ENCODE measurements at places on chromosomes 2 and 18. TPM values are rescaled to one million over a fixed set of nuclear protein-coding genes. Genes with fewer than 3 reads are reported as not detected.

- DNase-seq = no peak
These were observed 265.2 kb upstream of the SPHKAP start for GRCh38 chr2:228446734-228447133.

DNA sequence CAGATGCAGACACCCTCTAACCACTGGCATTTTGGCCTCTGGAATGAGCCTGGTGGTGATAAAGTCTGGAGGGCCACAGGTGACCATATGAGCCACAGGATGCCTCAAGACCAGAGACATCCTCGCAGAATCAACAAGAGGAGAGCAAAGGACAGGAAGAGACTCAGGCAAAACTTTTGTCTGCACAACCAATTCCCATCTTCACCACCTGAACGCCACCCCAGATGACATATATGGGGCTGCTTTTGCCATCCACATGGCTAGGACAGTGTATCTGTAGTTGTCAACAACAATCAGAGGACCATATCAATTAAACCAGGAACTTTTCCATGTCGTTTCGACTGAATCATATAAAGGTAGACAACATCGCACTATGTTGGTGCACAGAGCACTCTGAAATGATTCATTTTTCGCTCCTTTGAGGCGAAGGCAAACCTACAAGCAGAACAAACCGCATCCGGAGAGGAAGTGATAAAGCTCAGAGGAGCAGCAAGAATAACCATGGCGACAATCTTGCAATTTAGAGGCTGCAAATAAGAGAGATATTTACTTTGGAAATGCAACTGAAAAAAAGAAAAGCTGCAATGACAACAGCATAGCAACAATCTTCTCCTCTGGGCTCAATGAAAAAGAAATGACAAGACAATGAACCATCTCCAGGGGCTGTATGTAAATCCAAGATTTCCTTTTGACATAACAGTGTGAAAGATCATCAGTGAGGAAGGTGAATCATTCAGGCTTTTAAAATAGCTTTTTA, 204.5 kb downstream of the ARL4C start:
- DNase-seq = peak; percentile 88

DNA sequence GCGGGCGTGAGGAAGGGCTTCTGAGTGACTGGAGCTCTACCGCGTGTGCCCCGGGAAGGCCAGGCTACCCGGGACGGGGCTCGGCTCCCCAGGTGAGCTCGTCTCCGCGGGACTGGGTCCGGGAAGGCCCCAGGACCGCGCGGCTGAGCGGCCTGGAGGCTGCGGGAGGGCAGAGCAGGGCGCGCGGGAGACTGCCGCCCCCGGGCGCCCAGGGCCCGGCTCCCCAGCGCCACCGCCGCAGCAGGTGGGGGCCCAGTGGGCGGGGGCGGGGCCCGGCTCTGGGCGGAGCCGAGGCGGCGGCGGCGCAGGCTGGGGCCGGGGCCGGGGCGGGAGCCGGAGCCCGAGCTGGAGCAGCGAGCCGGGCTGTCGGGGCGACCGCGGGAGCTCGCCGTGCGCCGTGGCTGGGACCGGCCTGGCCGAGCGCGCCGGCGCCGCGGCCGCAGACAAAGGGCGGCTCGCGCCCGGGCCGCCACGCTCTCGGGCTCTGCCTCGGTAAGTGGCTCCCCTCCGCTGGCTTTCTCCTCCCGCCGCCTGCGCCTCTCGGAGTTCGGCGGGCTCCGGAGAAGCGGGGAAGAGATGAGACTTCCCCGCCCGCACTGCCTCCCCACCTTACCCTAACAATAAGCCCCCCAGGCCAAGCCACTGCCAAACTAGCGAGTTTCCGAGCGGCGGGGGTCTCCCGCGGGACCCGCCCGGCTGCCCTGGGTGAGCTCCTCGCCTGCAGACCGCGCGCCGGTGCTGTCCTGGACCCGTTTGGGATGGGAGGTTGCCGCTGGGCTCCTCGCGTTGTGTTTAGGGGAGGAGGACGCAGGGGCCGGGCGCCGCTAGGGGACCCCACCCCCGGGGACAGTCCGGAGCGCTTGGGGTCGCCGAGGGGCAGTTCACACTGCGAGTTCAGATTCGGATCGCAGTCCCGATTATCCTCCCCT, at the start of gene MAPK4:
MAPK4 (plus strand) TSS at position 336 of the 929 bp plus-strand sequence. CDS start 103,872 bp downstream, outside the sequence.
- DNase-seq = no peak

DNA sequence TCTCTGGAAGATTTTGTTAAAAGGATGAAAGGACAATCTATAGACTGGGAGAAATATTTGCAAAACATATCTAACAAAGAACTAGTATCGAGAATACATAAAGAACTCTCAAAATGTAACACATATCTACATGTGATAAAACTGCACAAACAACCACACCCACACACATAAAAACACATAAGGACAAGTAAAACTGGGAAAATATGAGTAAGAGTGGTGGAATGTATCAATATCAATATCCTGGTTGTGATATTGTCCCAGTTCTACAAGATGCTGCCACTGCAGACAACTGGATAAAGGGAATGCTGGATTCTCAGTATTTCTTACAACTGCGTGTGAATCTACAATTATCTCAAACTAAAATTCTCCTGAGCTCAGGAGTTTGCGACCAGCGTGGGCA, 9.3 kb downstream of the VPS4B start:
- DNase-seq = no peak

GRCh38 chr2:175004730-175004979, 526 bp downstream of the CHN1 start:
- DNase-seq = no peak

- DNase-seq = no peak
These were observed 95.3 kb downstream of the MREG start for GRCh38 chr2:215917953-215918620.

- DNase-seq = no peak
These were observed 1.4 kb downstream of the FIGN start for GRCh38 chr2:163734401-163734800.

DNA sequence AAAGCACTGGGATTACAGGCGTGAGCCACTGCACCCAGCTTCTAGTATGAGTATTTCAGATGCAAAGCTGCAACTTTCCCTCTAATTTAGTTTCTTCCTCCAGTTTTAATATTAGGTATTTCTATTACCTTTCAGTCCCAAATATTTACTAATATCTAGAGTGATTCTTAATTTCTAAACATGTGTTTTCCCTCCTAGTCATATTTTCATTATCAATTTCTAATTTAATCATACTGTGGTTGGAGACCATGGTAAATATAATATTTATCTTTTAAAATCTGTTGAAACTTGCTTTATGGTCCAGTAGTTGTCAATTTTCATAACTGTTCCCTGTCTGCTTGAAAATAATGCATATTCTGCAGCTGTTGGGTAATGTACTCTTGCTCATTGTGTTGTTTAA, 245.9 kb upstream of the REV1 start:
- no peak for DNase-seq

DNA sequence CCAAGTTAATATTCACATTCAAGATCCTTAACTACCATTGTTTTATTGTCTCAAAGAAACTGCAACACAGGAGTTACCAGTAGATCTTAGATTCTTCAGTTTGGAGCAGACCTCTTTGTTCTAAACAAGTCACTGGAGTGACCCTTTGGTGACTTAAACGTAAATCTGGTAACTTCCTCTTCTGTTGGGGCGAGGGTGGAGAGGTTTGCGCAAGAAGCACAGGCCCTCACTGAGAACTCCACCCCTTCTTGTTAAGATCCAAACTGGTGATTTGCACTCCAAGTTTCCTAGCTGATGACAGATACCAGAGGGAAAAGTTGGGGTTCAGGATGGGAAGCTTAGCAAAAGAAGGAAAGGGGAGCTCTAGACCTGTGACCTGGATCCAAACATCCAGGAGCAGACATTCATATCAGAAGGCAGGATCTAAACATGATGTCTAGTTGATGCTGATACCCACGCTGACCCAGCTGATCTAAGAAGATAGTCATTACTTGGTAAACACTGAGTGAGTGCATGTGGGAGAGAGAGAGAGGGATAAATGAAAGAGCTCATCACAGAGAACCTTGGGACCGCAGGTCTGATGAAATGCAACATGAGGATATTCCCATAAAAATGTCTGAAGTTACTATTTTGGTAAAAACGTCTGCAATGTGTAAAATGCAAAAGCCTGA, 256.0 kb downstream of the CDH20 start:
- no peak for DNase-seq

Gene TGFBRAP1
- polyA plus RNA-seq = 19.9 TPM

Gene CYP27A1
- polyA plus RNA-seq = 0.15 TPM

Gene NTSR2
- polyA plus RNA-seq = not detected

- DNase-seq = no peak
These were observed 644.3 kb downstream of the CBLN2 start for GRCh38 chr18:71899707-71900472.

DNA sequence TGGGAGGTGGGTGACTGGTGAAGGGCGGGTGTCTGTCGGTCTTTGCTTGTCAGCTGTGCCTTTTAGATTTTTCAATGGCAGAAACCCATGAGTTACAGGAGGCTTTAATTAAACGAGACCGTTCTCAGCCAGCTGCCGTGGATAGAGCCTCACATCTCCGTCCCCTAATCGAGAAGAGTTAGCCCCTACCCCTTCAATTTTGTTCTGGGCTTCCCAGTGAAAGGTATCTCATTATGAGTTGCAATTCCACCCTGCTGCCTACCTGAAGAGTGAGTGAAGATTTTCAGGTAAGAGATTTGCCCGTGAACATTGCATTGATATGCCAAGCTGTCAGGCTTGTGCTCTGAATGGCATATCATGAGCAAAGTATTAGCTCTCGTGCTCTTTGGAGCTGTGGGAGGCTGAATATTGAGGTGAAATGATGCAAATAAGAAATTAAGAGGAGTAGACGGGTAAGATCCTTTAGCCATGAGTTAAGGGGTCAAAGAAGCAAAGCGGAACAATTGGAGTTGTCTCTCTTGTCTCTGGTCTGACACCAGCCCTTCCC, 118.7 kb upstream of the MSTN start:
- no peak for DNase-seq

GRCh38 chr18:42707080-42707479, 408.4 kb downstream of the RIT2 start:
- DNase-seq = no peak

DNA sequence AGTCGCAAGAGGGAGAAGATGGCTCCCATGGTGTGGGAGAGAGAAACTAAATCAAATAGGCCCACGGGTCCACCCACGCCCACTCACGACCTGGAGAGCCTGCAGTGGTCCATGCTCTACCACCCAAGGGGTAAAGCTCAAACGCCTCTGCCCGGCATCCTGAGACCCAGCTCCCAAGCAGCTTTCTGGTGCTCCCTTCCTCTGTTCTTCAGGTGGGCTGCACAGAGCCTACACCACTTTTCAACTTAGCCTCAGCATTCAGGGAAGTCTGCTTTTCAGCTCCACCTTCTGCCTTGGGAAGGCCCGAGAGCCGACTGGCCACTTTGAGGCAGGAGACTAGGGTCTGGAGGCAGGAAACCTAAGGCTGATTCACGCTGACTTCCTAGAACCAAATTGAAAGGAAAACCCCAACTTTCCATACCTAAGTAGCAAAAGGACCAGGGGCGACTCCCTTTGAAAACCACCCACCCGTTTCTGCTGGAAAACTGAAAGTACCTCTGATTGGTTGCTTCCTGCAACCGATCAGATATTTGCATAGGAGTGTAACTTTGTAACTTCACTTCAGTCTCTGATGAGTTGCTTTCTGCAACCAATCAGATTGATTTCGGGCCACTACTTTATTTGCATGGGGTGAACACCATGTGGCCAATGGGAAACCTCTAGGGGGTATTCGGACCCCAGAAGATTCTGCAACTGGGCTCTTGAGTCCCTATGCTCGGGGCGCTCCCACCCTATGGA, 26.8 kb upstream of the SPATA3 start:
- DNase-seq = no peak

Gene IL1RL1
- not detected for polyA plus RNA-seq

GRCh38 chr2:217079165-217079564, 219.3 kb upstream of the TNP1 start:
- no peak for DNase-seq

Gene STARD7
- polyA plus RNA-seq = 196 TPM

DNA sequence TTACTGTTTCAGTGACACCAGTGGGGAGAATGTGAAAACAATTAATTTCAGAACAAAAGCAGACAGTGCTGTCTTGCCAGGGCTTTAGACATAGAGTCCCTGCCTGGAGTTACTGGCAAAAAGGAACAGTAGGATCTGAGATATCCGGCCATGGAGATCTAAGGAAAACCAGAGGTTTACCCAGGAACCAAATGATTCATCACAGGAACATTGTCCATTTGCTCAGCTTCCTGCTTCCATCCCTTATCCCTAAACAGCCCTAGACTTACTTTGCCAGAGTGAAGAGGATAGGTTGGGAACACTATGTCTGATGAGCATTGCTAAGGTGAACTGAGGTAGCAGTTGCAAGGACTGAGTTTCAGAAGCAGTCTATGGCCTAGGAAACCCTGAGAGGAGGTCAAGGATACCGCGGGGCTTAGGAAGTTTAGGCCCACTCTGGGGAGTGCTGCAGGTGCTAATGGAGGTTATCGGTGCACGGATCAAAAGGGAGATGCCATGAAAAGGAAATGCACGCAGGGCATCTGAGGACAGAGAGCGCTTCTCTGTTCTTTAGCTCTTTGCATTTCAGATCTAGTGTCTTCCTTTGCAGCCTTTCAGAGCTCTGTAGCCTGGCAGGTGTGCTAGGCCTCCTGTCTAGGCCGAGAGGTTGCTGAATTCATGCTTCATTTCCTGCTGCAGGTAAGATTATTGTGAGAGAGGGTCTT, 223.9 kb downstream of the CDCA7 start:
- DNase-seq = no peak

DNA sequence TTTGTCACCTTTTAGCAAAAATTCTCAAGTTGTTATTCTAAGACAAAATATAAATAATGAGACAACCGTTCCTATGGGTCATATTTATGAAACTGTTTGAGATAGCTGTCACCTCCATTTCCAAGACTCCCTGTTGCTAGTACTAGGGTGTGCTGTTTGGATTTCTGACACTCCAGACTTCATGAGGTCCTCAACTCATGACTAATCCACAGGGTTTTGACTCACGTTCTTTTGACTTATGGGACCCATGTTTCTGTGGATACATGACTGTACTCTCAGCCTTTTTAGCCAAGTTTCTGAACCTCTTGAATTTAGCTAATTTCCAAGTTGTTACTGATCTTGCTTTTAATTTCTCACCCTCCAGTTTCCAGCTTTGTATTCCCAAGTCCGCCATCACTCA, 178.7 kb upstream of the FAM98A start:
- no peak for DNase-seq

Gene LIPG
- polyA plus RNA-seq = not detected

Gene GPR75
- polyA plus RNA-seq = not detected

Gene SMAD2
- 88.5 TPM for polyA plus RNA-seq

DNA sequence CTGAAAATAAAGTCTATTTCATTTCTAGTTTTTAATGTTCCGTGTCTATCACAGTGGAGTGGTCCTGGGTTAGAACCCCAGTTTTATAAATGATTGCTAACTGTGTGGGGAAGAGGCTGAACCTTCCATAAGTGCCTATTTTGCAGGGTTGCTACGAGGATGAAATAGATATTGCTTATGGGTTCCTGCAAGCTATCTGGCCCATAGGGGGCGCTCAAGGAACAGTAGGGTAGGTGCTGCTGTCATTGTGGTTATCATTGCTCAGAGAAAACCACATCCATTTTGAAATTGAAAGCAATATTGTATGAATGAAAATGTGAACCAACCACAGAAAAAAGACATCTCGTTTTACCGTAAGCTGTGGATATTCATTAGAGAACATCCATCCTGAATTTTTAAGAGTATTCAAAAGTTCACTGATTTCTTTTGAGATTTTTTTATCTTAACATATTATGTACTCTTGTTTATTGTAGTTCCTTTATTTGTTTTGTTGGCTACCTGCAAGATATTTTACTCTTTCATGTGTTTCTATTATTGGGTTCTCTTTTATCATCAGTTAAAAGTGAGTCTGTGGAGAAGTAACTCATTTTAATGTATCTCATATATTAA, 261.6 kb downstream of the NAPG start:
- DNase-seq = peak; percentile 74

Gene FARP2
- 5.5 TPM for polyA plus RNA-seq

- no peak for DNase-seq
These were observed 123.9 kb downstream of the TMEM17 start for GRCh38 chr2:62382122-62382521.
